Right renal cortex interstitium (tissue), 3 donors: ENCODE measurements at places on chromosomes 3 and 15. TPM values are rescaled to one million over a fixed set of nuclear protein-coding genes. Genes with fewer than 3 reads are reported as not detected.

DNA sequence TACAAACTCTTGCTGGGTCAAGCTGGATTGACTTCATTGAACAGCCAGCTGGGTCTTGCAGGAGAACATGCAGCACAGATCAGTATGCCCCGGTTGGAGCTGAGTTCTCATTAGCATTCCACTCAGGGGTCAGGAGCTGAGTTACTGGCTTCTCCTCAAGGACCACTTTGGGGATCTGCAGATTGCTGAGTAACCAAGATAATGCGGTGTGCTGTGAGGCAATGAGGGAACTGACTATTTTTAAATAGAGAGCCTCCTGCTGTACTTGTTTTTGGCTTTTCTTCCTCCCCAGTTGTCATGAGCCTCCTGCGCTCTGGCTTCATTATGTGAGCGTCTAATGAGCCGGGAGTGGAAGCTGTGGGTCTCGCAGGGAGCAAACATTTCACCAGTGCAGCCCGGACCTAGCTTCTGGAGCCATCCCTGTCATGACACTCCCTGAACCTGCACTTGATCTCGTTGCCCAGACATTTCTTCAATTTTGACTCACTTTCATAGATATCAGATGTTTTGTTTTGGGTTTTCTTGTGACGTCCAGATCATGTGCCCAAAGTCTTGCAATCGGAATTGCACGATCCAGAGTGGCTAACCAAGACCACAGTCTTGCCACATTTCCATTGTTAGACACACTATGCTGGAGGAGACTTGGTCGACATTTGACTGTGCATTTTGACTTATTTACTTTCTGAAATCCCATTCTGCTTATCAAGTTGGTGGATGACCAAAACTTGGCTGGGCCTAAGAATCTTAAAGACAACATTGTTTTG lies 327.2 kb downstream of the LRTM1 start:
- no peak for DNase-seq

- no peak for DNase-seq
Observed at GRCh38 chr15:67185621-67186225, 68.7 kb downstream of the AAGAB start.

DNA sequence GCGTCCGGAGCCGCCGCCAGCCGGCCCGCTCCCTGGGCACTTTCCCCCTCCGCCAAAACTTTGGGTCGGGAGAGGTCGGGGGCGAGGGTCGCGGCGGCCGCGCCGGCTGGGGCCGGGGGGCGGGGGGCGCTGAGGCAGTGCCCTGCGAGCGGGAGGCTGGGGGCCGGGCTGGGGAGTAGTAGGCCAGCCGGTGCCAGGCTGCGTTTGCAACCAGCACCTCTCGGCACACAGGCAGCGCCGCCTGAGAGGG lies 452 bp downstream of the BBX start:
- no peak for DNase-seq

DNA sequence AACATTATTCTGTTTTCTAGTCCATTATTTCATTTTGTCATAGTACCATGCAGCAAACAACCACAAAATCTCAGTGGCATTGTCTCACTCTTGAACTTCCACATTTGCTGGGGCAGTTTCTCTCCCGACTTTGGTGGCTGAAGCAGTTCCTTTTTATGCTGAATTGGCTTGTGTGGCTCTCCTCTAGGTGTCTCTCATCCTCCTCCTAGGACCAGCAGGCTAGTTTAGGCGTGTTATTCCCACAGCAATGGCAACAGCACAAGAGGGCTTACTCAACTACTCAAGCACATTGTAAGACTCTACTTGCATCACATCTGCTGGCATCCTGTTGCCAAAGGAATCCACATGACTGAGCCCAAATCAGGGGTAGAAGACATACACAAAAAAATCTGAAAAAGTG lies 201.8 kb upstream of the KCNH8 start:
- no peak for DNase-seq

TRH gene
- polyA plus RNA-seq = 0.21 TPM

GRCh38 chr15:58444056-58444455 lies 12.3 kb downstream of the LIPC start:
- DNase-seq = no peak

GOLGA8R gene
- polyA plus RNA-seq = 4.1 TPM

ADAMTS17 gene
- 2.1 TPM for polyA plus RNA-seq

GRCh38 chr3:157065201-157065600 lies 94.7 kb downstream of the CCNL1 start:
- no peak for DNase-seq

DPPA4 gene
- 4.2 TPM for polyA plus RNA-seq

DNA sequence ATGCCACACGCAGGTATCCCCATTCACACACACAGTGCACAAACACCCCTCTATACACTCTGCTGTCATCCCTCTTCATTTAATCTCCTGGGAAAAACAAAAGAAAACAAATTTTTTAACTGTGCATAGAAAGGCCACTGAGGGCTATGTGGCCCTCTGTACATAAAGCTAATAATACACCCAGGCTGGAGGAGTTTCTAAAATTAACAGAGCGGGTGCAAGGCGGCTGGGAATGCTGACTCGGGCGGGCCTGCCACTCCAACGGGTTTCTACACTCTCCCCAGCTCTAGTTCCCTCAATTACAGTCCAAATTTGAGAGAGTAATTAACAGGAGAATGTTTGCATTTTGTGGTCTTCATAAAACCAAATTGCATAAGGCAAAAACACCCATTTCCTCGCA lies 23.1 kb downstream of the HCN4 start:
- no peak for DNase-seq

DNA sequence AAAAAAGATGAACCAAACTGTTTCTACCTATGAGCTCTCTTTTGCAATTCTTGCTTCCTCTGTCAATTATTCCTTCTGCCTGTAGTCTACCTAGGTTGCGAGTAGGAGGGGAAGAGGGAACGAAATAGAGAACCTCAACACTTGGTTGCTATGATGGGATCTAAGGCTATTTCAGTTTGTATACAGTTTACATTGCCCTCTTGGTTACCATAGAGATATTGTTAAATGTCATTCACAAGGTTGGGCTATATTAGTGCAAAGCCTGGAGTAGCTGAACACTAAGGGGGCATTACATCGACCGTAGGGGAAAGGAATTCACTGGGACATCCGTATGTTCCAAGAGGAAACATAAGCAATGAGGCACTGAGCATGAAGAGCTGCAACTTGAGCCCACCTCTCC lies 276.9 kb downstream of the GBE1 start:
- DNase-seq = no peak

GRCh38 chr15:76932135-76932966 lies 802 bp downstream of the RCN2 start:
- DNase-seq = no peak

DNA sequence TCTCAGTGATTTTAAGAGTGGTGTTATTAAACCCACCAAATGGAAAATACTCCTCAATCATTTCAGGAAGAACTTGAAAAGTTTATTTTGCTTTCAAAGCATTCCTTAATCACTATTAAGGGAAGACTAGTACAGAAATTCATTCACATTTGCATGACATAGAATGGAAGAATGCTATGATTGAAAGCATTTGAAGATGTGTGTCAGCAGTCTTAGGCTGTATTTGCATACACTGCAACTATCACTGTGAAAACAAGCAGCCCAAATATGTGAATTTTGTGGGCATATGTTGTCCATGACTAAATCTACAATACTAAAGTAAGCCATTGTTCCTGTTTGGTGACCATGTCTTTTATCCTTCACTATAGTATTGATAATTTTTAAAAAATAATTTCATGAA lies 95.8 kb downstream of the CNTN3 start:
- no peak for DNase-seq

- DNase-seq = no peak
Observed at GRCh38 chr3:139695007-139695406, 17.2 kb upstream of the NMNAT3 start.

DNA sequence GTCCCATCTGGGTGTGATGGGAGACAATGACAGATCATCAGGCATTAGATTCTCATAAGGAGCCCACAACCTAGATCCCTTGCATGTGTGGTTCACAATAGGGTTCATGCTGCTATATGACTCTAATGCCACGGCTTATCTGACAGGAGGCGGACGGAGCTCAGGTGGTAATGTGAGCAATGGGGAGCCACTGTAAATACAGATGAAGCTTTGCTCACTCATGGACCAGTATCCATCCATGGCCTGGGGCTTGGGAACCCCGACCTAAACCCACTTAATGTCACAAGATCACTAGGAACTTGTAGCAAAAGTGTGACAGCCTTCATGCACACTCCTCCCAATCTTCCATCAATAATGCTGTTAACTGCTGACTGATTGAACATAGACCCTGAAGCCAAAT lies 2.0 kb upstream of the FAM219B start:
- no peak for DNase-seq

DNA sequence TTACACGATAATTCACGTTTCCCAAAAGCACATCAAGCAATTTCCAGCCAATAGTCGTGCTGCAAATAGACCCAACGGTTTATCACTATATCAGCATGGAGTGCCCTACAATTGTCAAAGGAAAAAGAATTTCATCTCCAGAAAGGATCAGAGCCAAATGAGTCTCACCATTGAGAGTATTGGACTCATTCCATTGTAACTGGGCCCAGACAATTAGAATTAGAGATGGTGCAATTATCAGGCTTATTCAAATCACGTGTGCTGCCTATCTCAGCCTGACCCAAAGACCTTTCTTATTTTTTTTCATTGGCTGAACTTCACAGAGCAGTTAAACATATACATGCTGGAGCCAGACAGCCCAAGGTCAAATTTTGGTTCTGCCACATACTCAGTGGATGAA lies 87.0 kb upstream of the LRTM1 start:
- no peak for DNase-seq

SMCO1 gene
- polyA plus RNA-seq = not detected

- no peak for DNase-seq
Observed at GRCh38 chr3:120909602-120909878, 1.5 kb downstream of the STXBP5L start.

DNA sequence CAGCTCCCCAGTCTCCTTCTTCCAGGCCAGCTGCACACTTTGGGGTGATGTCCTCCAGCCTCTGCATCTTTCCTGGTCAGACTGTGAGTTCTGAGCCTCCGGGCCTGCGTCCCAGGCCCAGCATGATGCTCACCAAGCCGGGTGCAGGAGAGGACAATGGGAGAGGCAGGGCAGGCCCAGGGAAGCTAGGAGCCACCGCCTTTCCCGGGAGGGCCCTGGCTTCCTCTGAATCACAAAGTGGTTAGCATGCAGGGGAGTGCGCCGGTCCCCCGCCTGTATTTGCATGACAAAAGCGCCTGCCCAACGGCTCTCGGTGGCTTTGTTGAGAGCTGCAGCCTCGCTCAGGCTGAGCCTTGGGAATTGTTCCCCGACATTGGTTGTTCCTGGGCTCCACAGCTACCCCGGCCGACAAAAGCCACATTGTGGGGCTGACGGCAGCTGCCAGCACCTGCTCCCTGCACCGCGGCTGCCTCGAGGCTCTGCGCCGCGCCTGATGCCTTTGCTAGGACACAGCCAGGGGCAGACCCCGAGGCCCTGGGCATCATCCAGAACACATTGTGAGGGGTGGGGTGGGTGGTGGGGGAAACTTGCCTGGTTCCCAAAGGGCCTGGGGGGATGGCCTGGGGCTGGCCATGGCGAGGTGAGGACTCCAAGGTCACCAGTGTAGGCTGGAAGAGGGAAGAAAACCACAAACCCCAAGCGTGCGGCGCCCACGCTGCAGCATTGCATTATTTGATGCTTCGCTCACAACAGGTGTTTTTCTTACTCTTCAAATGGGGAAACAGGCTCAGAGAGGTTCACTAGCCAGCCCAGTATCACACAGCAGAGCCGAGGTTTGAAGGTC lies 20.0 kb upstream of the KLF13 start:
- no peak for DNase-seq

DNA sequence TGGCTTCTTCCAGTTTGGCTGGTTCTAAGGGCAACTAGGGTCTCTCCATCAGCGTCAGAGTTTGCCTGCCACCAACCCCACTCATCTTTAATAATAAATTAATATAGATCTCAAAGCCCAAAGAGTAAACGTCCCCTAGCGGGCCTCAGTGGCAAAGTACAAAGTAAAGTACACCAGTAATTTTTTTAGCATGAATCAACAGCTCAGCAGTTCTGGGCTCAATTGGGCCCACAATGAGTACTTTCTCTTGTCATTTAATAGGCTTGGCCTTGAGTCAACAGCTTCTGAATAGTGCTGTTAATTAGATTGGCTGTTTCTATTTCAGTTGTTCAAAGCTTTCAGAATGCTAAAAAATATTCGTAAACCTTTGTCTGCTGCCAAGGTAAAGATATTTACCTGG lies 89.0 kb upstream of the PFN2 start:
- no peak for DNase-seq

EFHB gene
- polyA plus RNA-seq = 5.2 TPM

DNA sequence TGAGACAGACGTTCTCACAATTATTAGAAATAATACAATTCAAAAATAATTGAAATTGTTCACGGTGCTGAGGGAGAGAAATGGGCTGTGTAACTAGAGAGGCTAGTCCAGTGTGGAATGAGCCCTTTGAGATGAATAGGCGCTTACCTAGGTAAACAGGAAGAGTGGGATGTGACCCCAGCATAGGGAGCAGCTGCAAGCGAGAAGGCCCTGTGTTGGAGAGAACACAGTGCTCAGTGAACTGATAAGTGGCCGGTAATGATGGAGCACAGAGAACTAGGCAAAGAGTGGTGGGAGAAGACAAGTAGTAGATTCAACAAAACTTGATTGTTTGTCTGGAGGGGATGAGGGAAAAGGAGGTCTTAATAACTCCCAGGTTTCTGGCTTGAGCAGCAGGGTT lies 103.9 kb downstream of the HCN4 start:
- DNase-seq = no peak

DNA sequence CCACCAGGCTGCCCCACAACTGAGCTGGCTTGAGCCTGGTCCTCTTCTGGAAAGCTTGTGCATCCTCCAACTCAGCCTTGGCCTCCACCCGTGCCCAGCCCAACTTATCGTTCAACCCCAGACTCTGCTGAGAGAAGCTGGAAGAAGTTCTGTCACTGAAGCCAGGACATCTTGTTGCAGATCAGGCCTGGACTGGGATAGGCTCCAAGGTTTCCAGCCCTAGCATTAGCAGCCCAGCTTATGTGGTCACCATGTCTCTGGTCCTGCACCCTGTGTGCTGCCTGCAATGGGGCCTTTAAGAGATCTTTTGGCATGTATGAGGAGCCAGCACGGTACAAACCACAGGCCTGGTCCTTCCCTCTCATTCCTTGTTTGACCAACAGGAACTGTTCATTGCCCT lies 15.2 kb upstream of the CAMP start:
- DNase-seq = no peak

DNA sequence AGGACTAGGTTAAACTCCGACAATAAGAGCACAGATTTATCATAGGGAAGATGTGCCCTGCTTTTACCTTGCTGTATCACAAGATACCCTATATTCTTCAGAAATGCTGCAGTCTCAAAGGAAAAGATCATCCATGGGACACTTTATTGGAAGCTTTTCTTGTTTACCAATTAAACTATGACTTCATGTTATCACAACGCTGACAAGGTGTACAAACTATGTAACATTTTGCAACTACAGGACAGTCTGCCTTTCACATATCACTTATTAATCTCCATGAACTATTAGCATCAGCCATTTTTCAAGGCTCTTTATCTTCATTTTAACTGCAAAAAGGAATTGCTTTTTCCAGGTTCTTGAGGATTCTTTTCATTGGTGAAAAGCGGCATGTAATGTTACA lies 34.0 kb downstream of the CBLB start:
- DNase-seq = no peak

OIP5 gene
- 9.0 TPM for polyA plus RNA-seq

CPNE9 gene
- polyA plus RNA-seq = 0.07 TPM

SNTN gene
- polyA plus RNA-seq = not detected
